Activated naive CD4-positive, alpha-beta T cell treated with Interleukin-2 at 50 U/mL for 16 hours (primary cell): ENCODE measurements at places on chromosomes 11 and 22.

DNA sequence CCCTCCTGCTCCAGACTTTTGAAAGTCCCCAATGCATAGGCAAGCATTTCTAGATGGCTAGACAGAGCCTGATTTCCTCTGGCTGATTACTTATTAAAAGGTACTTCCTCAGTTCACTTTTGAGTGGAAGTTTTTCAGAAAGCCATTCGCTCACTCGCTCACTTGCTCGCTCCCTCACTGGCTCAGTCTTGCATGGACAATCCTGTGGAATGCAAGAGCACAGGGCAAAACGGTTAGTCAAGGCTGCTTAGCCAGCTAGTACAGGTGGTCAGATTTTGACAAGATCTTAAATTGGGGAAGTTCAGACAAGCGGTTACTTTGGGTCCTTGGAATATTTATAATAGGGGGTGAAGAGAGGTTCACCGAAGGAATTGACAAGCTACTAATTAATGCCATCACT, 101.0 kb downstream of the ARL14EP start:
- DNase-seq, result no peak

GRCh38 chr11:113075586-113076095, 114.4 kb downstream of the NCAM1 start:
- DNase-seq, result no peak

GRCh38 chr11:17629113-17629512, 82.1 kb downstream of the OTOG start:
- no peak for DNase-seq

- no peak for DNase-seq
Measured at GRCh38 chr11:109849051-109849450, 244.1 kb upstream of the ZC3H12C start.

GRCh38 chr11:79744941-79745340, 304.1 kb upstream of the TENM4 start:
- DNase-seq, result no peak

- no peak for DNase-seq
Measured at GRCh38 chr11:56624661-56625110, 10.0 kb upstream of the OR5M1 start.

DNA sequence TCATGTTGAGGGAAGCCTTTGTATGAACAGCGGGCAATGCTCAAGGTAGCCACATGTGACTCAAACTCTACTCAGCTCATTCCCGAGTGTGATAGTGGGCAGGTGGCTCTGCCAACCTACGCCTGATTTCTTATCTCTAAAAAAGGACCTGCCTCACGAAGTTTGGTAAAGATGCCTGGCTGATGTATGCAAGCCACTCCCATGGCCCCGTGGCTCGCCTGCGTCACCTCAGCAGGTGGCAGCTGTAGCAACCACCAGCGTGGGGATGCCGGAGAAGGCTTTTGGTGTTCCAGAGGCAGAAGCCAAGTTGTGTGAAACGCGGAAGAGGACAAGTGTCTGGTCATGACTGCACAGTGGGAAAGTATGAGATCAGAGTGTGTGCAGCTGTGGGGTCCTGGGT, 5.4 kb downstream of the FADS2 start:
- DNase-seq, result no peak

- no peak for DNase-seq
Measured at GRCh38 chr11:112481431-112481830, 220.8 kb upstream of the PLET1 start.

- DNase-seq, result no peak
Measured at GRCh38 chr11:81388326-81388725, 1345.3 kb downstream of the FAM181B start.

GRCh38 chr11:64746486-64746885, 2.5 kb upstream of the RASGRP2 start:
- no peak for DNase-seq

DNA sequence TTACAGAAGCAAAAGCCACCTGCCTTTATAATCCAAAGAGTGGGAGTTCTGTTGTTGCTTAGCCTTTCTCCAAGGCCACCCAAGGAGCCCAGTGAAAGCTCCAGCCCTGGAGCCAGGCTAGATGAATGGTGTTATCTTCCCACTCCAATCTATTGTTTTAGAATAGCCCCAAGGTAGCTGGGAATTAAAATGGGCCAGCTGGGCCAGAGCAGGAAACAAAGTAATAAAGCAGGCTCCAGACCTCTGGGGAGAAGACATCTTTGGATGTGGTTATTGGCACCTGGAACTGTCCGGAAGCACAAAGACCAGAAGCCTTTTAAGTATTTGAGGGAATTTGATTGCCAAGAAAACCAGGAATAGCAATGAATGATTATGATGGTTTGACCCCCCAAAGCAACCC, 8.8 kb downstream of the C11orf96 start:
- no peak for DNase-seq
